ENCODE measurements at places on chromosomes 12 and 14.

- no peak for DNase-seq
Measured at GRCh38 chr14:54533100-54533499, 23.4 kb downstream of the CGRRF1 start.

DNA sequence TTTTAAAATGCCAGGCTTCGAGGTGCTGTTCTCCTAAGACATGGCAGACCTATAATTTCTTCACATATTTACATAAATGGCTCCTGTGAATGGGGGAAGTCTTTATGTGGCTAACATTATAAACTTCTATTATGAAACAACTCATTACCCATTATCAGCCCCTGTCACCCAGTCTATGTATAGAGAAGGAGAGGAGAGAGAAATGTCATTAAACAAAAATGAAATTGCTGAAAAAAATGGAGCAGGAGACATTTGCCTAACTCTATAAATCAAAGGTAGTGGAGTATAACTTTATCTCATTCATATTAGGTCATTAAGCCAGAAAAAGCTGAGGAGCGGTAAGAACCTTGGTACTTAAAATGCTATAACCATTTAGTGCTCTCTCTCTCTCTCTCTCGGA is 71.9 kb upstream of the KRR1 start:
- no peak for DNase-seq

DNA sequence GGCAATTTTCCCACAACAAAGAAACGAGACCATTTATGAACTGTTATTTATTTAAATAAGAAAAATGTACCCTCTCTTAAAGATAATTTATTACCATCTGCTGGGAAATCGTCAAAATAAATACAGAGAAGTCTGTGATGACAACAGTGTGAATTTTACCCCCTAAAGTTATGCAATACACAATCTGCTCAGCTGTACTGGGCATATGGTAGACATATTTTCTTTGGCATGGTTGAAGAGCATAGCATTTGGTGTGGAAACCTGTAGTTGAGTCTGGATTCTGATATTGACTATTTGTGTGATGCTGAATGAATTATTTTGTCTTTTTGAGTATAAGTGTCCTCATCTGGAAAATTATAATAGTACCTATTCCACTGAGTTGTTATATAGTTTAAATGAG is 60.0 kb downstream of the CFAP54 start:
- no peak for DNase-seq

GRCh38 chr12:2168808-2169207 is 116.0 kb downstream of the CACNA1C start:
- no peak for DNase-seq

- no peak for DNase-seq
Measured at GRCh38 chr12:26963413-26963812, 25.1 kb downstream of the FGFR1OP2 start.

GRCh38 chr12:102423462-102423861 is 56.9 kb downstream of the IGF1 start:
- no peak for DNase-seq

GRCh38 chr12:117343296-117343695 is 18.1 kb downstream of the NOS1 start:
- DNase-seq = no peak

GRCh38 chr12:74033531-74033930 is 504.1 kb upstream of the ATXN7L3B start:
- no peak for DNase-seq

GRCh38 chr12:80401191-80401590 is 42.8 kb upstream of the PTPRQ start:
- DNase-seq = no peak

GRCh38 chr14:51211149-51211548 is 28.9 kb upstream of the TMX1 start:
- no peak for DNase-seq

- DNase-seq = no peak
Measured at GRCh38 chr12:19437996-19438395, 1.3 kb upstream of the AEBP2 start.

Measured in T1000 (cell line).